Sigmoid colon (tissue), 7 donors: ENCODE measurements at places on chromosomes 4 and X. TPM values are rescaled to one million over a fixed set of nuclear protein-coding genes. Genes with fewer than 3 reads are reported as not detected.

Gene ADGRG2
- 0.93 TPM for polyA plus RNA-seq

DNA sequence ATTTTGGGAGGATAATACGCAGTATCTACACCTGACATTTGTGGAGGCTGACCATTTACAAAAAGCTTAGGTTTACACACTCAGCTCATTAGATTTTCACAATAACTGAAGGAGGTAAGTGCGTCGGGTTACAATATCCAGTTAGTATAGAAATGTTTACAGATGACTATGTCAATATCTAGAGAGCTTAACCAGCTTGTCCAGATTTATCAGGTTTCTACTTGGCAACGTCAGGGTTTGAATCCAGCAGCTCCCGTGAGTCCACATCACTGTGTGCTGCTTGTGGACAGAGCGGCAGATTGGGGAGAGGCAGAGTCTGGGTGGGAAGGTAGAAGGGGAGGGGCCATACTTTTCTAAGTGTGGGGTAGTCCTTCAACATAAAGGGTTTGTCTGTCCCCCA, 28.3 kb downstream of the ARHGAP10 start:
- DNase-seq = no peak

- DNase-seq = no peak
These were observed 64.4 kb downstream of the EIF4E start for GRCh38 chr4:98864560-98864959.

- no peak for DNase-seq
These were observed 74.9 kb downstream of the NSG1 start for GRCh38 chr4:4461850-4462249.

- DNase-seq = no peak
These were observed 390.9 kb downstream of the ADAM29 start for GRCh38 chr4:175309041-175309440.

DNA sequence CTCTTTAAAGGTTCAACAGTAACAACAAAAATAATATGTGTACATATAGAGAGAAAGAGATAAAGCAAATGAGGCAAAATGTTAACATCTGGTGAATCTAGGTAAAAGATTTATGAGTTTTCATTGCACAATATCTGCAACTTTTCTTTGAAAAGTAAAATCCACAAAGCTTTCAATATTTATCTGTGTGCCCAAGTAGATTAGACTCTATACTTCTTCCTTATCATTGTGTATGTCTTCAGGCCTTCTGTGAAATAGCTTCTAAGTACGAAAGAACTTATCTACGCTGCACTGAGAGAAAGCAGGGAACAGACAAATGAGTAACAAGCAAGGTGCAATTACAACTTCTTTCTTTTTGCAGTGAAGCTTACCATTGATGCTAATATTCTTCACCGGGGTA, 81.6 kb downstream of the NPNT start:
- no peak for DNase-seq

Gene NUDT11
- polyA plus RNA-seq = 0.60 TPM

DNA sequence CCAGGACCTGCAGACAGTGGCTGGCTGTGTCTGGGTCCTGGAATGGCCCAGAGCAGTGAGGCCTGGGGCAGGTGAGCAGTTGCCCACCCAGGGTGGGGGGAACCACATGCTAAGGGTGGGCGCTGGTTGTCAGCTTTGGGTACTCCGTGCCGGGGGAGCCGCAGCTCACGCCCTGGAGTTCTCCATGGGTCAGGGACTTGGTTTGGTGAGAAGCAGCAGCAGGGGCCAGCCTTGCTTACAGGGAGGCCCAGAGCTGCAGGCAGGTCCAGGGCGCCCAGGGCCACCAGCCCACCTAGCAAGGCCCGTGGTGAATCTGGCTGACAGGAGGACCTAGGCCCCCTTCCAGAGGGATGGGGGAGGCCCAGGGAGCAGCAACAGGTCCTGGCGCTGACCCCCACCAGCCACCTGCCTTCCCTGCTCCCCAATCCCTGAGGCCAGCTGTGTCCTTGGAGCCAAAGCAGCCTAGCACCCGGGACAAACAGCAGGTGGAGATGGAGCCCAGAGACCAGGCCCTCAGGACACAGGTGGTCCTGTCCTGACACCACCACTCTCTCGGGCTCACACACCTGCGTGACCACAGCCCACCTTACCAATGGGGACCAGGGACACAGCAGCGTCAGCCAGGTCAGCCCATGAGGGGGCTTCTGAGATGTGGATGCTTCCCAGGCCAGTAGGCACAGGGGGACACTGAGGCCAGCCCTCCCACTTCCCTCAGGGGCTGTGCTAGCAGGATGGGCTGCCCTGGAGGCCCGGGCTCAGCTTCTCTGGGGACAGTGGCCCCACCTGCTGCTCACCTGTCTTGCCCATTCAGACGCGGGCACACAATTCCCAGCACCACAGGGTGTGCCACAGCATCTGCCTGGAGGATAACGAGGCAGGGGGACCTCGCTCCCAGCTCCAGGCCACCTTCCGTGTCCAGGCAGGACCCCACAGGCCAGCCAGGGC, 3.5 kb downstream of the MXD4 start:
- no peak for DNase-seq
